ENCODE measurements at places on chromosomes 16 and 17.
A peak's percentile ranks its signal among the peaks of the same experiment; 100 is the strongest.

DNA sequence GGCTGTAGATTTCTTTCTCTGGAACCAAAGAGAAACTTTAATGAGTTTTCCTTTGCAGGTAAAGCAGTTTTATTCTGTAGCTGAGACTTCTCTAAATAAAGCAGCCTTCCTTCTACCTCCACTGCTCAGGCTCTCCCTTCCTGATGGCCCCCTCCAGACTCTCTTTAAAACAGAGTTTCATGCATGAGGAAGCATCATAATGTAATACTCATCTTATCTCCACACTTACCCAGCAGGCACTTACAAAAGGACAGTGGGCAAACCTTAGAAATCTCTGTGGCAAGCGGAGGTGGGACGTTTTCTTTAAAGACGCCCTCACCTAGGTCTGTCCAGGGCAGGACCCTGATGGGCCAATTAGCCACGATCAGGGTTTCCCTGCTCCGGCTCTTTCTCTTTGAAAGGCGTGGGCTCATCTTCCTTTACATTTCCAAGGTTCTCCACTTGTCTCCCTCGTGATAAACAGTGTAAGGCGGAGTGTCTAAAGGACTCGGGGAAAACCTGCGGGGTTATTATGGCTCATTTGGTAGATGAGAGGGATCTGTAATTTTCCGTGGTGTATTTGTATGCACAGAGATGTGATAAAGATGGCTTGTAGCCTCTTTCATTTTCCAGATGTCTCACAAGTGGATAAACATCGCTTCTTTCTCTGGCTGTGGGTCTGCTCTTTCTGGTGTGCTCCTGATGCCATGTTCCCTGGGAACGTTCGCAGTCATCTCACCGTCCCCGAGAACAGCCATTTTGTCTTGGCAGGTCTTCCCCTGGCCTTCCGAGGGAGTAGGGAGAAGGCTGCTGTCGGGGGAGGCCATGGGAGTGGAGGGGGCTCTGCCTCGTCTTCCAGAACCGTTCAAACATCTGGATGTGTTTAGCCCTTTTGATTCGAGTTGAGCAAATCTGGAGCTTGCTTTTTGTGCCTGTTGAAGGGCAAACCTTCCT is 239.0 kb downstream of the CCDC182 start:
- no peak for DNase-seq

- DNase-seq, result no peak
Measured at GRCh38 chr17:16947470-16947869, 24.4 kb downstream of the TNFRSF13B start.

DNA sequence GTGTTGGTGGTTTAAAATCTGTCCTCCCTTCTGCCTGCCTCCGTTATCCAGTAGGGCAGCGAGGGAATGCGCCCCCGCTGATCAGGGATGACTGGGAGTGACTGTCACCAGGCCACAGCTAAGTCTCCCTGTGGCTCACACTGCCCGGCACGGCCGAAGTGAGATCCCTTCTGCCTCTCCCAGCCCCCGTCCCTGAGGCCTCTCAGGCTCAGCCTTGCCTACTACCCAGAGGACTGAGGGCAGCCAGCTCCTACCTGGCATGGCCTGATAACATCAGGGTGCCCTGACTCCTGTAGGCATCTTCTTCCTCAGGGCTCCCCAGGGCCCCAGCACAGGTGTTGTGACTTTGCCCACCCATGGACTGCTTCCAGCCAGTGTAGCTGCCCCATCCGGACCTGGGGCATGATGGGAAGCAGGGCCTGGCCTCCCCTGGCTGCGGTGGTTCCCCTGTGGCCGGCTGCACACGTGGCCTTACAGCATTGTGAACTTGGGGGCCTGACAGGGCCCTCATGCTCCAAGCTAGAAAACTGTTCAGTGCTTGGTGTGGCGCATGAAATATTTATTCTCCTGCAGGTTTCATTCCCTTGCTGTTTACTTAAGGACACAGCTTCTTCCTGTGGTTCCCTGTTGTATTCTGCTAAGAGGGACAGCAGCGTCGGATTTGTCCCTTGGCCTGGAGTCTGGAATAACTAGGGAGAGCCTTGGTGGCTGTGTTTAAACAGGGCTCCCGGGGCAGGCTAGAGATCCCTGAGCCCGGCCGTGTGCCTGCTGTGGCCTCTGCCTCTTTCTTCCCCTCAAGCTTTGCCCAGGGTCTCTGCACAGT is 30.0 kb downstream of the GINS2 start:
- no peak for DNase-seq

- peak; percentile 9 for DNase-seq
Measured at GRCh38 chr17:37737081-37737480, 7.8 kb downstream of the HNF1B start.

- DNase-seq, result peak; percentile 60
Measured at GRCh38 chr17:14510136-14510535, 209.3 kb downstream of the HS3ST3B1 start.

DNA sequence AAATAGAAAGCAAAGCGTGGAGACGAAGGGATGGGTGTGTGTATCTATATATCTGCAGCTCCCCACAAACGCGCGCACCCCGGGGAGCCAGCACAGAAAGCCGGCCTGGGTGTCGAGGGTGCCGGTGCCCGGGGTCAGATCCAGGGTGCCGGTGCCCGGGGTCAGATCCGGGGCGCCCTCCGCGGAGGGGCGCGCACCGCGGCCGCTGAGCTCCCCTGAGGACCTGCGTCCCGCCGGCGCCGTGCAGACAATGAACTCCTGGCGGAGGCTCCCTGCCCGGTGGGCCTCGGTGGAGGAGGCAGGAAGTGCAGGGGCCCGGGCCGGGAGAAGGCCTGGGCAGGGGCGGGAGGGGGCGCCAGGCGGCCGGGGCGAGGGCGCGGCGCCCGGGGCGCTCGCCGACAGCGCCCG is 1.1 kb downstream of the ZNF423 start:
- no peak for DNase-seq

DNA sequence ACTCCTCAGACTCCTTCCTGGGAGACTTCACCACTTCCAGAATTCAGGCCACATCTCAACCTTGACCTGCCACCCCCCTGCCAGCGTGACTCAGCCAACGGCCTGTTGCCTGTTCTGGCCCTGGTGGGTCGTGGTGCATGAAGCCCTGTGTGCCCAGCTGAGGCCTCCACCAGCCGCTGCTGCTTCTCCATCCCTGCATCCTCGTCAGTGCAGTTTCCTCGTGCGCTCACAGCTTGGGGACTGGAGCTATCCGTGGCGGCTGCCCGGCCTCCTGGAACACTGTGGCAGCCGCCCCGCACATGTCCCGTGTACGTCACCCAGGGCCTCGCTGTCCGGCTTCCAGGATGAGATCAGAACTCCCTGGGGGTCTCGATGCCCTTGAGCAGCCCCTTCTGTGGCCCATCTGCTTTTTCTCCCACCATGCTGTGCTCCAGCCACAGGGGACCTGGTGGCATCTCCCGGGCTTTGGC is 8.0 kb upstream of the TEDC2 start:
- no peak for DNase-seq

- DNase-seq, result peak; percentile 67
Measured at GRCh38 chr16:64964126-64964540, 157.7 kb downstream of the CDH11 start.

GRCh38 chr17:46024590-46024989 is 25.5 kb downstream of the STH start:
- DNase-seq, result no peak

GRCh38 chr17:13182854-13183253 is 165.0 kb upstream of the ELAC2 start:
- no peak for DNase-seq

DNA sequence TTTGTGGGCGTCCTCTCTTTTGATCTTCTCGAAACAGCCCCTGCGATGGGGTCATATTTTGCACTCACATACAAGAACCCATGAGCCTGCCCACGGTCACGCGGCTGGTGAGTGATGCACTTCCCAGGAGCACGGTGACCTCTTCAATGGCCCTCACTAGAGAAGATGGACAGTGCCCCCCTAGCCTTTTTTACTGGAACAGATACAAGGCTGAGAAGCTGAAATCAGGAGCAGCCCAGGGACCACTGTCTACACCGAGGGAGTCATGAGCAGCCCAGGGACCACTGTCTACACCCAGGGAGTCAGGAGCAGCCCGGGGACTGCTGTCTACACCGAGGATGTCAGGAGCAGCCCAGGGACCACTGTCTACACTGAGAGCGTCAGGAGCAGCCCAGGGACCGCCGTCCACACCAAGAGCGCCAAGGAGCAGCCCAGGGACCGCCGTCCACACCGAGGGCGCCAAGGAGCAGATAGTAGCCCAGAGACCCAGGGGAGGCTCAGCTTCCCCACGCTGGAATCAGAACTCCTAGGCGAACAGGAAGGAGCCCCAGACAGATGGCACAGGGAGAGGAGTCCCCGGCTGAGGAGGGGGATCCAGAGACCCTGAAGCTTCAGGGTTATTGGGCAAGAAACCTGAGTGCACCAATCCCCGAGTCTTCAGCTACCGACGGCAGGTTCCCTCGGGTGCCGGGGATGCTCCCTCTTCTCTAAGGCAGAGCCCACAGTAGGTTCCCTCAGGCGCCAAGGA is 23.7 kb downstream of the ACSF3 start:
- no peak for DNase-seq

DNA sequence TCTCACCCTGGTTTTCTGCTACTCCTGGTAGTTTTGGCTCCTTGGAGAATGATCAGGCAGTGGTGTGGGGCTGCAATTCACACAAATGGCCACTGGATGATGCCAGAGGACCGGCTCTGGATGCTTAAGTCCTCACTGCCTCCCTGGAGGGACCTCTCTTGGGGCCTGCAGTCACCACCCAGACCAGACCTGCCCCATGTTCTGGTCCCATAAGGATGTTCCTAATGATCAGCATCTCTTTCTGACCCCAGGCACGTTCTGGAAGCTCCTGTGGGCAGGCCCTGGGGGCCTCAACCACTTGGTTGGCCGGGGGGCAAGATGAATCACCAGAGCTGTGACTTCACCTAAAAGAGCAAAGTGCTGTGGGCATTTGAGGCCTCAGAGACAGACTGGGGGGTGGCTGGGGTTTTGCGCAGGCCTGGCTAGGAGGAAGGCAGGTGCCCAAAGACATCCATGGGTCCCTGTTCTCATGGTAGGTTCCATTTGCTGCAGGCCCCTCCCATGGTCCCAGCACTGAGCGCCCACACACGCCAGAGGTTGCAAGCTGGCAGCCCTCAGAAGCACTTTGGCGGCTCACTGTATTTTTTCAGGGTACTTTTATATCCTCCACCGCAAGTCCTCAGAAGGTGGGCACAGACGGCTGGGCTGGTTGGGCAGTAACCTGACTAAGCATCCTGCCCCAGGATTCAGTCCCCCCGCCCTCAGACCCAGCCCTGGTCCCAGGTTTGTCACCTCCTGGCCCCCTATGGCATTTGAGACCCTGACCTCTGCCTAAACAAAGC is 53.2 kb downstream of the NT5M start:
- DNase-seq, result peak; percentile 87

- DNase-seq, result no peak
Measured at GRCh38 chr17:28500712-28501379, 5.3 kb upstream of the FOXN1 start.
